ENCODE measurements at places on chromosomes 4 and X. TPM values are rescaled to one million over a fixed set of nuclear protein-coding genes. Genes with fewer than 3 reads are reported as not detected.

DNA sequence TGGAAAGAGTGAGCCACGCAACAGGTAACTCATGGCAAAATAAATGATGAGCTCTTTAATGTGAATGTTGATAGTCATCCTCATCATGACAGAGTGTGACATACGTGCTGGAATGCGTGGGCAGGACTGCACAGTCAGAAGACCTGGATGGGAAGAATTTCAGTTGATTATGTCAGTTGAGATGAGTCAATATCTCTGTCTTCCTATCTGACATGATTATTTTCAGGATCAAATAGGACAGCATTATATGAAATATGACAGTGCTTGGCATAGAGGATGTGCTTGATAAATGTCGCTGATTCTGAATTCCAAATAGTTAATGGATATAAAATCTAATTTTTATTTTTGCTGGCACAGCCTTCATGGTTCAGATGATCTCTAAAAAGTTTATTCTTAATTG, 95.1 kb downstream of the IL15 start:
- no peaks in the 10 kb centered on the region for H3K36me3 ChIP-seq
- DNase-seq: no peak
- H3K4me3 ChIP-seq: no peak overlapping the region
- H3K4me1 ChIP-seq: no peaks in the 10 kb centered on the region
- H3K27me3 ChIP-seq: no peaks in the 10 kb centered on the region

DNA sequence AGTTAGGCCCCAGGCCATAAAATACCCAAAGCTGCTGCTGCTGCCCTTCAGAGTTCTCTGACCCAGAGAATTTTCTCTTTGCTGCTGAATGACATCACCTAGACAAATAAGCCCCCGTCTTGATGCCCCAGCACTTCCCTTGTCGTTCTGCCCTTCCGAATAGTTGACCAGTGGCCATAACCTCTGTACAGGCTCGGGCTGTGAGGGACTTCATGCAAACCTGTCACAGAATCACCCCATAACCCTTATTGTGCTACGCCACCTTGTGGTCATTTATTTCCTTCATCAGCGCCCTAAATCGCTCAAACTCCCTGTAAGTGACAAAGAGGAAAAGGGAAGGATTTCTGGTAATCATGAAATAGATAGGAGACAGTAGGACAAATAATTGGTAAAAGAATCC, 18.8 kb downstream of the SPACA5 start:
- H3K4me3 ChIP-seq: no peak overlapping the region
- no peak for DNase-seq
- peak overlapping the region; percentile 25 for H3K27ac ChIP-seq
- H3K4me1 ChIP-seq: no peaks in the 10 kb centered on the region
- H3K36me3 ChIP-seq: no peaks in the 10 kb centered on the region

GRCh38 chr4:115844180-115844579, 730.8 kb upstream of the NDST4 start:
- no peak overlapping the region for H3K4me3 ChIP-seq
- H3K27ac ChIP-seq: no peak overlapping the region
- H3K36me3 ChIP-seq: no peaks in the 10 kb centered on the region
- no peak for DNase-seq

DNA sequence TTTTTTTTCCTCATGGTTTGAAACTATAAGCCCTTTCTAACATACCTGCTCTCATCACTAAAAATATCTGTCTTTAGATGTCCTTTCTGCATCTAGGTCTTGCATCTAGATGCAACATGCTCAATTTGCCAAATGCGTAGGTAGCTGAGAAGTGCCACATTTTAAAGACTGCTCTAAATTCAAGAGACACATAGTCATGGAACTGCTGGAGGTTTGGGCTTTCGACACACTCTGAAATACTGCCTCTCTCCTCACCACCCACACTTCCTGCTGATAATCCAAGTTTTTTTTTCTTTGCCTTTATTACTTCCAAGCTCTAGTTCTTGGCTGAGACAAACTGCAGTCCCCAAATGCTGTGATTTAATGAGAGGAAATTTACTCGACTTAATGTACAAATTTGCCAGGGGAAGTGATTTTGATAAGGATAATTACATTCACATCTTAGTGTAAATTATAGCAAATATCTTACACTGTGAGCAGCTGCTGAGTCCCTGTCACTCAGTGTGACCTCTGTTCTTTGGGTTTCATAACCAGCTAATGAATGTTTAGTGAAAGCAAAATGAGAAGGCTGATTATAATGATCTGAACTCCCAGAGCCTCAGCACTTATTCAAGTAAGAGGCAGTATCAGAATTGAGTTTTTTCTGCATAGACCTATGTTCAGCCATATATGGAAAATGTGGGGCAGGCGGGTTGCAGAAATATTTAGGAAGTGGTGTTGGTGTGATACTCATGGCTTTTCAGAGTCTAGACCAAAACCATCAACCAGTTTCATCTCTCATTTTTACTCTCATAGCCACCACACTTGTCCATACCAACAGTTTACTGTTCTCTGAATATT, 31.3 kb downstream of the DRD5 start:
- DNase-seq: no peak
- H3K36me3 ChIP-seq: no peaks in the 10 kb centered on the region
- no peak overlapping the region for H3K27ac ChIP-seq
- H3K4me3 ChIP-seq: no peak overlapping the region

DNA sequence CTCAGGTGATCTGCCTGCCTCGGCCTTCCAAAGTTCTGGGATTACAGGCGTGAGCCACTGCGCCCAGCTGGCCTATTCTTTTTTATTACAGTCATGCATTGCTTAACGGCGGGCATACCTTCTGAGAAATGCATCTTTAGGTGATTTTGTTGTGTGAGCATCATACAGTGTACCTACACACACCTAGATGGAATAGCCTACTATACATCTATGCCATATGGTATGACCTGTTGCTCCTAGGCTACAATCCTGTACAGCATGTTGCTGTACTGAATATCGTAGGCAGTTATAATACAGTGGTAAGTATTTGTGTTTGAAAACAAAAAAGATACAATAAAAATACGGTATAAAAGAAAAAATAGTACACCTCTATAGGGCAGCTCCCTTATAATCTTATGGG, 6.0 kb downstream of the STAG2 start:
- no peak for DNase-seq
- no peak overlapping the region for H3K4me3 ChIP-seq
- no peaks in the 10 kb centered on the region for H3K4me1 ChIP-seq

DNA sequence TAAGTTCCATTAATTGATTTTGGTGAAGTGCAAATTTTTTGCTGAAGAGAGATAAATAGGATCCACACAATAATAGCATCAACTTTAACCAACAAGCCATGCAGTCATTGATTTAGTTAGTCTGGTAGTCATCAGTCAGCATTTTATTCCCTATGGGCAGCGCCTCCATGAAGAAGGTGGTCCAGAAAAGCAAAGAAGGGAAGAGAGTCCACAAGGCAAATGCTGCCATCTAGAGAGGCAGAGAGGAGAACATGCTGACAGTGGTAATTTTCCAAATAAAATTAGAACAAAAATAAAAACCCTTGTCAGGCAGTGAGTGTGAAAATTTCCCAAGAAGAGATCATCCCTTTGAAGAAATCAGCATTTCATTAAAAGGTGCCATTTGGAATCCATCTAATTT, 366.7 kb upstream of the FAM241A start:
- H3K4me1 ChIP-seq: no peaks in the 10 kb centered on the region
- no peak for DNase-seq
- H3K4me3 ChIP-seq: no peak overlapping the region
- H3K27me3 ChIP-seq: no peaks in the 10 kb centered on the region

DNA sequence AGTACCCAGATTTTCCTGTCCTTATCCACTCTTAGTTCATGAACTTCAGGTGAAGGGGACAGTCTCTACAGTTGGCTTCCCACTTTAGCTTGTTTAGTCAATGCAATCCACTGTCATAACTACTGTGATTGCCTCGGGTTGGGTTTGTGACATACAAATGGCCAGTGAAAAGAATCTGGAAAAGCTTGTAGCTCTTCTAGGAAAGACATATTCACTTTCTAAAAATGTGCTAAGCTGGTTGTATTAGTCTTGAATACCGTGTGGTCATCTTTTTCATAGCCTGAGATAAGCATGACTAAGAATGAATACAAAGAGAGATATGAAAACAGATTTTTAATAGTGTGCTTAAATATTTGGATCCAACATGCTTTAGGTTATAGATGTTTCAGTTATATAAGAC, 1443.5 kb upstream of the IGFBP7 start:
- no peak overlapping the region for H3K27ac ChIP-seq
- no peaks in the 10 kb centered on the region for H3K27me3 ChIP-seq
- H3K4me3 ChIP-seq: no peak overlapping the region
- no peak for DNase-seq
- H3K4me1 ChIP-seq: no peaks in the 10 kb centered on the region

- H3K27me3 ChIP-seq: no peaks in the 10 kb centered on the region
- no peak overlapping the region for H3K27ac ChIP-seq
- no peak overlapping the region for H3K4me3 ChIP-seq
- DNase-seq: no peak
These were observed 96.3 kb upstream of the MSX1 start for GRCh38 chr4:4762909-4763821.

- H3K27me3 ChIP-seq: no peaks in the 10 kb centered on the region
- H3K4me3 ChIP-seq: no peak overlapping the region
- no peak overlapping the region for H3K27ac ChIP-seq
- H3K4me1 ChIP-seq: no peaks in the 10 kb centered on the region
These were observed 29.1 kb upstream of the TRO start for GRCh38 chrX:54891573-54891972.

- H3K27ac ChIP-seq: no peak overlapping the region
- no peak for DNase-seq
- H3K4me1 ChIP-seq: no peaks in the 10 kb centered on the region
- no peak overlapping the region for H3K4me3 ChIP-seq
- no peaks in the 10 kb centered on the region for H3K36me3 ChIP-seq
- H3K27me3 ChIP-seq: no peaks in the 10 kb centered on the region
These were observed 289.0 kb downstream of the STIM2 start for GRCh38 chr4:27149541-27150212.

DNA sequence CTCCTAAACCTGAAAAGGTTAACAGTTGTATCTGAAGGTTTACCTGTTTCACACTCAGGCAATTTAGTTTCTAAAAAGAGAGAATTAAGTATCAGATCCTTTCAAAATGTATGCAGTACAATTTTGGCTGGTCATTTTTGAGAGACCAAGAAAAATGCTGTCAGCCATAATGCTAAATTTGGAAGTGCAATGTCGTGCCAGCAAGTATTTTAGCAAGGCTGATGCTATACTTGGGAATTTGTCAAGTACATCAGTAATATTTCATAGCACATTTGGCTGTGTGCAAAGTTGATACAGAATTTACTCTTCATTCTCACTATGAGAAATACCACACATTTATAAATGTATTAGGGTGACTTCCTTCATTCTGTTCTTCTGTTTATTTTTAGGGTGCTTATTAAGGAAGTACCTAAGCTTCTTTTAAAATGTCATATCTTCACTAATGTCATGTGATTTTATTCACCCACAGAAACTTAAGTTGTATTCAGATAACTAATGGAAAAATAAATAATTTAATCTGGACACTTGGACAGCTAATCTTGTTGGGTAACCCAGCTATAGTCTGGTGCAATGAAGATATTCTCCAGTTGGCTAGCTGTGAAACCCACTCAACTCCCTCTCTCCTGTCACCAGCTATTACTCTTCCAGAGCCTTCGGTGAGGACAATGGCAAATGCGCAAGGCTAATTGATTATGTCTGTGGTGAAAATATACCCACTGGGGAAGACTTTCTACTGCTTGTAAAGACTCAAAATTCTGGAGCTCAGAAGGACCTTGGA, 84.2 kb upstream of the TLL1 start:
- no peaks in the 10 kb centered on the region for H3K36me3 ChIP-seq
- DNase-seq: no peak
- no peaks in the 10 kb centered on the region for H3K4me1 ChIP-seq
- H3K27ac ChIP-seq: no peak overlapping the region
- no peak overlapping the region for H3K4me3 ChIP-seq

DNA sequence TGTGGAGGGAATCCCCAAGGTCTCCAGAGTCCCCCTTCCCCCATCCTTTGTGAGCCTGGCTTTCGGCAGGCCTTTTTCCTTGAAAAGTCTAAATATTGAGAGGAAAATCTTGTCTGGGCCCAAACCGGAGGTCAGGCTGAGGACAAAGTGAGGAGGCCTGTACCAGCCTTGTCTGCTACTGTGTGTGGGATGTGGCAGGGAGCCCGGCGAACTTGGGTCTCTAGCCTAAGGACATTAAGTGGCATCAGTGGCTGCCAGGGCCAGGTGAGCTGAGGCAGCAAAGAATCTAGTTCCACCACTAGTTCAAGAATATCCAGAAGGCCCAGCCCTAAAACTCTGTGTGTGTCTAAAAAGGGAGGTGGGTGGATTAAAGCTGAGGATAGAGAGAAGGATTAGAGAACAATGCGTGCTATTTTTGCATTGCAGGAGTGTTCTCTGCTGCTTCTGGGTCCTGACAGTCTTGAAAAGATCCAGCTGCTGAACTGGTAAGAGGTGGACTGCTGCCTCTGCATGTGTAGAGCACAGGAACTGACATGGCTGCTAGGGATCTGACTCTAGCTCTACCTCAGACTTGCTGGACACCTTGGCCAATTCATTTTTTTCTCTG, 1.2 kb upstream of the AMER1 start:
- H3K27ac ChIP-seq: peak overlapping the region; percentile 86
- DNase-seq: peak; percentile 59
- no peaks in the 10 kb centered on the region for H3K36me3 ChIP-seq
- H3K4me3 ChIP-seq: peak overlapping the region; percentile 65

DNA sequence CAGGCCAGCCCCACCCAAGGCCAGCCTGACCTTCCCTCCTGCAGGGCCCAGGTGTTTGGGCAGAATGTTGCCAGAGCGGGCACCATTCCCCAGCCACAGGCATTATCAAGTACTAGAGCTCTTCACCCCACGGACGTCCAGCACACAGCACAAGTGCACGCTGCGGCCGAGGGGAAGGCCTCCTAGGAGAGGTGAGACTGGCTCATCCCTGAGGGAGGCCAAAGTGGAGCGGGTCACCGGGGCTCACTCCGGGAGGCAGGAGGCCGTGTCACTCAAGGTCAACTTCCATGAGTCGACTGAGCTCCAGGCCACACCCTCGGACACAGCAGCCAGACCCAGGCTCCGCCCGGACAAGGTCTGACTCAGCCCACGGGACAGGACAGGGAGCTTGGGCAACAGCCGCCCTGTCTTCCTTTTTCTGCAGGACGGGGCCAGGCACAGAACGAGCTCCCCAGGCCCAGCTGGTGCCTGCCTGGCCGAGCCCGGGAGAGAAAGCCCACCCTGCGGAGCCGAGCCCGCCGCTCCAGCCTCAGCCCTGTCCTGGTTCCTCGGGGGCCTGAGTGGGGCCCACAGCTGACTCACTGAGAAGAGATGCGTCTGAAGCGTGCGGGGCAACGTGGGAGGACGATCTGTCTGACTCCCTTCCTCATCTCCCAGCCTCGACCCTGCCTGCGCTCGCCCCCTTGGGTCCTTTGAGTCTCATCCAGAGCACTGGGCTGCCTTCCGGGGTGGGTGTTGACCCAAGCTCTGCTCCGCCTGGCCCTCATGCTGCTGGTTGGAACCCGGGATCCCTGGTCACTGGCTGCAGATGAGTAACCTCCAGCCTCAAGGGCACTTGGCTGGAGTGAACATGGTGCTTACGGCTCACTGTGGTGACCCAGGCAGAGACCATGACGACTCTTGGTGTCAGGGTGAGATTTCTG, 1.6 kb downstream of the SLC49A3 start:
- no peaks in the 10 kb centered on the region for H3K36me3 ChIP-seq
- H3K4me1 ChIP-seq: peaks cover 16% of the 10 kb centered on the region
- H3K27me3 ChIP-seq: no peaks in the 10 kb centered on the region
- H3K4me3 ChIP-seq: peak overlapping the region; percentile 84

The CT45A5 gene
- not detected for total RNA-seq

The SNCA gene
- total RNA-seq: 12.7 TPM

The CSAG3 gene
- not detected for total RNA-seq

The DNAAF6 gene
- not detected for total RNA-seq
